ENCODE measurements at places on chromosomes 5 and 9.

DNA sequence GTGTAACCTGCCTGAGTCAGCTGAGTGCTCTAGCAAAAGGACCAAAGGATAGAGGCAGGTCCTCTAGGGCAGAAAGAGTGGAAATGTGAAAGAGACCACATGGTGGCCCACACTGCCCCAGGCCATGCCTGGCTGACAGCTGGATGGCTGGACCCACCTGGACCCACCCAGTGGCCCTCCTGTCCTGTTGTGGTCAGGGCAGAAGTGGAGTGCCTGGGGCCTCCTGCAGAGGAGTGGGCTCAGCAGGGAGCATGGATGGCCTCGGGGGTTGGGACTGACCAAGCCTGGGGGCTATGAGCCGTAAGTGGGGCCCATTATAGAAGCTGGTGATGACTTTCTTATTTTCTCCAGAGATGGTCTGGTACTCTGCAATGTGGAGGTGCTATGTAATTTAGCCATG, 55.7 kb upstream of the FAM120AOS start:
- no peak for DNase-seq

DNA sequence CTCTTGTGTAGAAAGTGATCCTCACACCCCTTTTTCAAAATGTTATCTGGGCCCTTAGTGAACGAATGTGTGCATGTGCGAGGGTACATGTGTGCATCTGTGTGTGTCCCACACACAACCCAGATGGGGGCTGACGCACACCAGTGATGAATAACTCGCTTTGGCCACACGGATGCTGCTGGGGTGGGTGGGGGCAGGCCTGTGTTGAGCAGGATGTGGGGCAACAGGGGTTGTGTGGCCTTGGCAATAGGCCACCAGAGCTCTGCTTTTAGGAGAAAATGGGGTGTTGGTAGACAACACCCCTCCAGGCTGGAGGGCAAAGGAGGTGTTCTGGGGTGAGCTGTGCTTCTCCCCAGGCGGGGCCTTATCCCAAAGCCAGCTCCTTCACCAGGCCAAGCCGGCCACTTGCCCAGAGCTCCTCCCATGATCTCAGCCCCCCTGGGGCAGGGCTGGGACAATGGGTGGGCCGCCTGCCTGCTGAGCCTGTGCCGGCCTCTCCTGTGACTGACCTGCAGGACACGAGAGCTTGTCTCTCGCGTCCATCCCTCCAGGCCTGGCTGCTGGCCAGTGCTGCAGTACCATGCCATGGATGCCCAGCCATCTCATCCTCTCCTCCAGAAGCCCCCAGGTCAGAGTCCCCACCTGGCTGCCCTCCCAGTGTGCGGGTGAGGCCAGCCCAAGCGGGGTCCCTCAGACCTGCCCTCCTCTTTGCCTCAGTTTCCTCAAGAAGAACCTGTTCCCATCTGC, 1.7 kb downstream of the DBN1 start:
- no peak for DNase-seq

DNA sequence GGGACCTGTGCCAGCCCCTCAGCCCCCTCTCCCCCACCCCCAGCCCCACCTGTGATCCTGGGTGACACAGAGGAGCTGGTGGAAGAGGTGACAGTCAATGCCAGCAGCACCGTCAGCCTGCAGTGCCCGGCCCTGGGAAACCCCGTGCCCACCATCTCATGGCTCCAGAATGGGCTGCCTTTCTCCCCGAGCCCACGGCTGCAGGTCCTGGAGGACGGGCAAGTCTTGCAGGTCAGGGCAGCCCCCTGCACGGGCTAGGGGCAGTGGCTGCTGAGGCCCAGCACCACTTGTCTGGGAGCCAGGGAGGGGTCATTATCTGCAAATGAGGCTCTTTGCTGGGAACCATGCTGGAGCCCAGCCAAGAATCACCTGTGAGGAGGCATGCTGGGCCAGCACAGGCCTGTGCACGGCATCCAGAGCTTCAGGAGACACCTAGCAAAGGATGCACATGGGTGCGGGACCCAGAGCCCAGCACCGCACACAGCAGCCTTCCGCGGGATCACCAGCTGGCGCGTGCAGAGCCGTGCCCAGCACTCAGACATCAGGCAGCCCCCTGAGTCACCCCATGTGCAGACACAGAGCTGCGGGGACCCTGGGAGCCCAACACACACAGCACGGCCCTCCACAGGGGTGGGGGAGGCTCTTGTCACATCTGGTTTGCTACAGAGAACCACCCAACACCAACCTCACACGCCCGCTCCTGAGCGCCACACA, 62.0 kb upstream of the ASS1 start:
- DNase-seq = no peak

DNA sequence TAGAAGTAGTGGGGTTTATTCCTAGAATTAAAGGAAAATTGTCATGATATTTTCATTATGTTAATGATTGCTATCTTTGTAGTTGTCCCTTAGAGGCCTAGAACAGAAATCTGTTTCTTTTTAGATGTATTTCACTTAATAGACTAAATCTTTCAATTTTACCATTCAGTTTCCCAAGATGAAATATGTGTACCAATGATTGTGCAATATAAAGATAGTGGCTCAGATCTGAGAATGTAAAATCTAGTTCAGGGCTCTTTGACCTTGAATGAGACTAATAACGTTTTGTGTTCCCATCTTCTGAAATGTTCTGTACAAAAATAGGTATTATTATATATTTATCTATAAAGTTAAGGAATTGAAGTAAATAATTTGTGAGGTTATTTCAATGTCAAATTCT, 947.9 kb downstream of the DTWD2 start:
- DNase-seq = no peak
